ENCODE measurements at places on chromosomes 2 and 18.
A peak's percentile ranks its signal among the peaks of the same experiment; 100 is the strongest.

- peak; percentile 63 for DNase-seq
These were observed 476.4 kb upstream of the SPHKAP start for GRCh38 chr2:228657807-228658402.

DNA sequence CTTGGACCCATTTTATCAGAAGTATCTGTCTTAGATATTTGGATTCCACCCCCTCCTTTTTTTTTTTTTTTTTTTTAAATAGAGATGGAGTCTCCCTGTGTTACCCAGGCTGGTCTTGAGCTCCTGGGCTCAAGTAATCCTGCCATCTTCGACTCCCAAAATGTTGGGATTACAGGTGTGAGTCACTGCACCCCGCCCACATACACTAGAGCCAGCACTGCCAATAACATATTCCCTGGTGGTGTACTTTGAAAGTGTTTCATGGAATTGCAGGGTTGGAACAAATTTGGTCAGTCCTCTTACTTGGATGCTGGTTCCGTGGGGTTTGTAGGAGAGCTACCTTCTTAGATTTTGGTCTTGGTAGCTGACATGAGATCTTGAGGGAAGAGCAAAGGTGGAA lies 15.0 kb downstream of the PDCL3 start:
- DNase-seq = no peak

- no peak for DNase-seq
These were observed 15.5 kb downstream of the NFE2L2 start for GRCh38 chr2:177249038-177249437.

- peak; percentile 82 for DNase-seq
These were observed 39.7 kb upstream of the NEDD4L start for GRCh38 chr18:58004317-58004716.

DNA sequence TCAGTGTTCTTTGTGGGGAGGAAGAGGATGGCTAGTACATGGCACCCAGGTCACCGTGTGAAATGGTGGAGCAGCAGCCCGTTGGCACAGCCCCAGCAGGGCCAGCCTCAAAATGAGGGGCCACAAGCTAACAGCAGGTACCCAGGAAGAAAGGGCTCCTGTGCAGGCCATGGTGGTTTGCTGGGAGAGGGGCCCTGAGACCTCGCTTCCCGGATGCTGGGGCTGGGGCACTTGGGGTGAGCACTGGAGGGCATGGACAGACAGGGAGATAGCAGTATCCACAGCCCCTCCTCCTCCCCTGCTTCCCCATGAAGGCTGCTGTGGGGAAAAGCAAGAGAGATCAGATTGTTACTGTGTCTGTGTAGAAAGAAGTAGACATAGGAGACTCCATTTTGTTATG lies 16.2 kb upstream of the TEX44 start:
- DNase-seq = no peak

DNA sequence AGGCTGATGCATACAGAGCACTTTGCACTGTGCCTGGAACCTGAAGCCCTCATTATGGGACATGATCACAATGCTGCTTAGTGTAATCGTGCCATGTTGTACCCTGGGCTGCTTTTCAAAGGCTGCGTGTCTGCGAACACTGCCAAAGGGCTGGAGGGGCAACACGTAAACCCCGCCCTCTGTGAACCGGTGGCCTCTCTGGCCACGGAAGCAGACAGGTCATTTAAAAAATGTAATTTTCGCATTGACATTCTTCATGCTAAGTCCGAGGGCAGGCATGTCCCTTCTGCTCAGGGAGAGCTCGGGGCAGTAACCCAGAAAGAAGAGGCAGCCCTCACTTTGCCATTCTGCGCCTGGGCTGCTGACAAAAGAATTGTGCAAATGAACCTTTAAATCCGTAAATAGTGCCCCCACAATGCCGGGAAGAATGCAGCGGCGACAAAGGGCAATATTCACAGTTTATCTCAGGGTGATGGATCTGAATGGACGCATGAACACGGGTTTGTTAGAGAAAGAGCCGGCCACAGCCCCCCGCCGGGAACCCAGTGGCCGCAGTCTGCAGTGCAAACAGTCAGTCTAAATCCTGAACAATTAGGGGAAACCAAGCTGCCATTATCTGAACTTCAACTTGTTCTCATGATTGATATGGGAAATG lies 226.1 kb downstream of the MYCN start:
- DNase-seq = no peak

DNA sequence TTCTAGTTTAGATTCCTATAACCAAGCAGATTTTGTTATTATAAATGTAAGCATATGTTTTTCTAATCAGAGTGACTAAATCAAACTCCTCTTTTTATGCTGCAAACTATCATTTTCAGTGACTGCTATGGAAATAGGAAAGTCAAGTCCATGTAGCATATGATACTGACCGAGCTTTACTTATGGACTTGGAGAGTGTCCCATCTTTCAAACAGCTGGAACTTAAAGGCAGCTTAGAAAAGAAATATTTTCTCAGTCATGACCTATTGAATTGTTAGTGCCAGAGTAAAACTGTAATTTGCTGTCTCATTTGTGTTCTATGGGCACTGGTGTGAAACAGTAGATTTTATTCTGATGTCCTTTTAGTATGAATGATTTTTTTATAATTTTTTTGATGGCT lies 76.7 kb downstream of the PHLPP1 start:
- DNase-seq = no peak

DNA sequence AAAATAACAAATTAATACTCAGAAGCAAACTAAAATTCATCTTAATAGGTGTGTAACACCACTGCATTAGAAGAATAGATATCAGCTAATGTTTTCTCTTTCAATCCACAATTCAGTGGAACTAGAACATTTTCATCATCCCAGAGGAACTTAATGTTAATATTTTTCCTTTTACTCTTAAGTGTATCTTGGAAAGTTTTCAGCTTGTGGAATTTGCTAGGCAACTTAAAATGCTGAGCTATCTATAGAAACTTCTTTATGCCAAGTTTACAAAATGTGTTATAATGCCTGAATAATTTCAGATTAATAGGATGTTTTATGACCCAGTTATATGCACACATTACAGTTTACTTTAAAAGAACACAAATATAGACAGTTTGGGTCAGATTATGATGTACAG lies 86.6 kb upstream of the FAM237A start:
- peak; percentile 9 for DNase-seq

DNA sequence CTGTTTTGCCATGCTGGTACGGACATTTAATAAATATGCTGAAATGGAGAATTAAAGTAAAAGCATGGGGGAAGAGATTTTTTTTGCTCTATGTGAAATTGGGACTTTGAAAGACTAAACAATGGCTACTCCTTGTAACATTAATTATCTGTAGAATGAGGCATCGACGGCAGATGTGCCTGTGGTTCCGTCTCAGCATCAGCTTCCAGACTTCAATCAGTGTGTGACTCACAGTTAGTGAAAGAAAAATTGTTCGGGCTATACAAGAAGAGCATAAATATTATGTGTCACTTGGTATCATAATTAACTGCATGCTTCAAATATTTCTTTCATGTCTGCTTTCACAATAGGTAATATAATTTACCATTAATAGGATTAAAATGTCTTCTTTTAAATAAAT lies 117.0 kb upstream of the SMIM21 start:
- DNase-seq = peak; percentile 80

GRCh38 chr2:98087447-98088020 lies 567 bp downstream of the VWA3B start:
- peak; percentile 4 for DNase-seq

DNA sequence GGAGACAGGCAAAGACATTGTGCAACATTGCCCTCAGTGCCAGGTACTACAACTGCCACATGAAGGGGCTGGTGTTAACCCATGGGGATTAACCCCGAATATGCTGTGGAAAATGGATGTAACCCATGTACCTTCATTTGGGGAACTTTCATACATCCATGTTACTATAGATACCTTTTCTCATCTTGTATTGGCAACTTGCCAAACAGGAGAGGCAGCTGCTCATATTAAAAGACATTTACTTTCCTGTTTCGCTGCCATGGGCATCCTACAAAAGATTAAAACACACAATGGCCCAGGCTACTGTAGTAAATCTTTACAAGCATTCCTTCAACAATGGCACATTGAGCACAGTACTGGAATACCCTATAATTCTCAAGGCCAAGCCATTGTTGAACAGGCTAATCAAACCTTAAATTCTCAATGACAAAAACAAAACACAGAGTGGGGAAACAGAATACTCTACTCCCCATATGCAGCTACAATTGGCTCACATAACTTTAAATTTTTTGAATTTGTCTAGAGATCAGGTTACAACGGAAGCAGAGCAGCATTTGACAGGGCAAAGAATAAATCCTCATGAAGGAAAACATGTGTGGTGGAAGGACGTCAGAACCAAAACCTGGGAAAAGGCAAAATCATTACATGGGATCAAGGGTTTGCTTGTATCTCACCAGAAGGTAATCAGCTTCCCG lies 1723.5 kb upstream of the LRRTM1 start:
- no peak for DNase-seq

GRCh38 chr2:234879671-234880455 lies 72.0 kb upstream of the SH3BP4 start:
- peak; percentile 60 for DNase-seq

DNA sequence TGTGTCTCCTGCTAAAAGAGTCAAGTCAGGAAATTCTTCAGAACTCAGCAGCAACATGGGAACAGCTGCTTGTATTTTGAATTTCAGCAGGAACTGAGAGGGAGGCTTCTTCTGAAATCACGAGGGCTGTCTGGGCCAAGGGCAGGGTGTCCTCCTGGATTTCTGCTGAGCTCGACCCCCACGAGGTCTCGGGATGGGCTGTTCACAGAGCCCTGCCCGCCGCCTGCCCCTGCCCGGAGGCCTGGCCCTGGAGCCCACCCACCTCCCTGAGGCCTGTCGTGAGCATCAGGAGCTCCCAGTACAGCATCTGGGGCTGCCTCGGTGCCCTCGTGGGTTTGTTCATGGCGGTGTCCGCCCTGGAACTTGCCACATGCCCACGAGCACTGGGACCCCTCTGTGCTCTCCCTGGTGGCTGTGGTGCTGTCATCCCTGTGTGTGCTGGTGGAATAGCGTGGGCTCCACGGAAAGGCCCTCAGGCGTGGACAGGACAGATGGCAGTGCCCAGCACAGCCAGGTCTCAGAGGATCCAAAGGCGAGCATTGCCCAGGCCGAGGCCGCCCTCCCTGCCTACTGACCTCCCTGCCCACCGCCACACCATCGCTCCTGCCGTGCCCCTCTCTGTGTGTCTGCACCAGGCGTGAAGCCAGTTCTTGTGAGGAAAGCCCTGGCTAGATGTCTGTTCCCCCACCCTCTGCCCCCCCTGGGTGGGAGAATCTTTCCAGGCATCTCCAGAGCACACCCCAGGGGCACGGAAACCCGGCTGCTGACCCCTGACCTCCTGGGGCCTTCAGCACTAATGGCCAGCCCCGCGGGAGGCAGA lies 25.9 kb downstream of the RAMP1 start:
- DNase-seq = no peak

GRCh38 chr18:36543991-36544725 lies 246.6 kb downstream of the FHOD3 start:
- no peak for DNase-seq

DNA sequence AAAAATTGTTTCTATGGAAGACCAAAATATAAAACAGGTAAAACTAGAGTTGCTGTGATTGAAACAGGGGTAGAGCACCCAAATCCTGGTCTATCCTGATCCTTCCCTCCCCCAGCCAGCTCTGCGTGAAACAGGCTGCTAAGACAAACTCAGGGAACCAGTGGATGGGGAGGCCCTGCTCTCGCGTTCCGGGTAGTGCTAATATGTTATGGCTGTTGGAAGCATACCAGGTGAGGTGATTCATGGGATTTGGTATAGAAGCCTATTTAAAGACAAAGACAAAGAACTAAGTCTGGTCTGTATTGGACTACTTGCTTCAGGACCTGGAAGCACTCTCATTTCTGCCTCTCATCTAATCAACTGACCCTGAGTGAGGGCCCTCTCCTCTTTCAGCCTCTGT lies 63.0 kb upstream of the CCBE1 start:
- DNase-seq = no peak

DNA sequence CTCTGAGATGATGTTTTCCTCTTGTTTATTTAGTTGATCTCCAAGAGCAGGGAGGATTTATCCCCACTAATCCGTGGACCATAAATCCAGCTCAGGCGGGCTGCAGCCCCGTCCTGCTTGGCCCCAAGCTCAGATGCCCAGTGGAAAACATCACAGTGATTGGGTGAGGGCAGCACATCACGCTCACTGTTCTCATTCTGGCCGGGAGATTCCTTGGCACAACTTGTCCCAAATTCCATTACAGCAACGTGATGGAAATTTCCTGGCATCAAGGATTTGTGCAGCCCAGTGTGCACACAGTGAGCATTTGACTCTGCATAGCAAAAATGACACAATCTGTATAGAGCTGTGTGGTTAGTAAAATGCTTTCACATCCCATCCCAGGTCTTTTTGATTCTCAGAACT lies 96.8 kb downstream of the VAPA start:
- peak; percentile 99 for DNase-seq

DNA sequence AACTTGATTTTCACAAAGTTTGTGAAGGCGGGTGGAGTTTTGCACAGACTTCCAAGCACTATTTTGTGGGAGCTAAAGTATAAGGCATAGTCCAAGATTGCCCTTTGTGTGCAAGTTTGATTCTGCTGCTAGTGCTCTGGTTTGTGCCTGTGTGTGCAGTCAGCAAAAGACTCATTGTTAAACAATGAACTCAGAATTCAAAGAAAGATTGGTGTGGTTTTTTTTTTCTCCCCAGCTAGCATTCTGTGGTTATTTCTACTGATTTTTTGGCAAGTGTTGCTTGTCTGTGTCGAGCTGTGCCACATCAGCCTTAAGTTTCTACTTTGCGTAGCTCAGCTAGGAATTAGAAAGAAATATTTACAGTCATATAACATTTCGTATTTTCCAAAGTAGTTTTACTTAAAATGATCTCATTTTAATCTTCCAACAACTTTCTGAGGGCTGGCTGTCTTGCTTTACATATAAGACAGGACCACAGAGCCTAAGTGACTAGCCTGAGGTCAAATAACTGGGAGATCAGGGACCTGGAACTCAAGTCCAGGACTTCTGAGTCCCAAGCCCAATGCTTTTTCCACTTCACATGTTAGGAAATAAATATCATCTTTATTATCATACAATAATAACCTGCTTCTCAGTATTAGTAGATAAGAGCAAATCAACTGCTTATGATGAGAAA lies 69.8 kb downstream of the BABAM2 start:
- peak; percentile 95 for DNase-seq

GRCh38 chr2:163878718-163879117 lies 142.9 kb upstream of the FIGN start:
- DNase-seq = peak; percentile 44

DNA sequence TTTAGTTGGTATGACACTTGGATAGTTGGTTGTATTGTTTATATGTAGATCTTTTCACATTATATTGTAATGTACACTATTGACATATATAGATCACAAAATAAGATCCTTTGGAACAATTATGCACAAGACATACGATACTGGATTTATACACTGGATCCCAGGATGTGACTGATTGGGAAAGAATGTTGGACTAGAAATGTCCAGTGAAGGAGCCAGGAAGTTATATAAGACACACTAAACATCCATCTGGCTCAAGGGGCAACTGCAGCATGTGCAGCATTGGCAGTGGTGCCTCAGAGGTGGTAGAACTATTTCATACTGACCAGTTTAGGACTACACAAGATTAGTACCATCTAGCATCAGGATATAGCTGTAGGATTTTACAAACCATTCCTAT lies 104.9 kb downstream of the TRABD2A start:
- DNase-seq = peak; percentile 78

- DNase-seq = peak; percentile 73
These were observed 15.8 kb downstream of the PTPN18 start for GRCh38 chr2:130371723-130372054.

GRCh38 chr2:240962300-240963064 lies 35.9 kb upstream of the SNED1 start:
- DNase-seq = no peak

Data from EH (cell line).